Stomach (tissue), 19 donors: ENCODE measurements at places on chromosomes 11 and 22. TPM values are rescaled to one million over a fixed set of nuclear protein-coding genes. Genes with fewer than 3 reads are reported as not detected.

The BCO2 gene
- total RNA-seq, result 0.87 TPM

The CST6 gene
- not detected for total RNA-seq

- no peak overlapping the region for H3K4me3 ChIP-seq
- H3K27ac ChIP-seq, result peak overlapping the region; percentile 59
Measured at GRCh38 chr22:45201678-45202332, 38.1 kb downstream of the NUP50 start.

The ASRGL1 gene
- 82.0 TPM for total RNA-seq

GRCh38 chr11:109815500-109816150 lies 277.6 kb upstream of the ZC3H12C start:
- no peaks in the 10 kb centered on the region for H3K36me3 ChIP-seq
- no peak for DNase-seq
- H3K4me1 ChIP-seq, result no peaks in the 10 kb centered on the region
- H3K4me3 ChIP-seq, result no peak overlapping the region

The SELENOH gene
- 33.8 TPM for total RNA-seq

DNA sequence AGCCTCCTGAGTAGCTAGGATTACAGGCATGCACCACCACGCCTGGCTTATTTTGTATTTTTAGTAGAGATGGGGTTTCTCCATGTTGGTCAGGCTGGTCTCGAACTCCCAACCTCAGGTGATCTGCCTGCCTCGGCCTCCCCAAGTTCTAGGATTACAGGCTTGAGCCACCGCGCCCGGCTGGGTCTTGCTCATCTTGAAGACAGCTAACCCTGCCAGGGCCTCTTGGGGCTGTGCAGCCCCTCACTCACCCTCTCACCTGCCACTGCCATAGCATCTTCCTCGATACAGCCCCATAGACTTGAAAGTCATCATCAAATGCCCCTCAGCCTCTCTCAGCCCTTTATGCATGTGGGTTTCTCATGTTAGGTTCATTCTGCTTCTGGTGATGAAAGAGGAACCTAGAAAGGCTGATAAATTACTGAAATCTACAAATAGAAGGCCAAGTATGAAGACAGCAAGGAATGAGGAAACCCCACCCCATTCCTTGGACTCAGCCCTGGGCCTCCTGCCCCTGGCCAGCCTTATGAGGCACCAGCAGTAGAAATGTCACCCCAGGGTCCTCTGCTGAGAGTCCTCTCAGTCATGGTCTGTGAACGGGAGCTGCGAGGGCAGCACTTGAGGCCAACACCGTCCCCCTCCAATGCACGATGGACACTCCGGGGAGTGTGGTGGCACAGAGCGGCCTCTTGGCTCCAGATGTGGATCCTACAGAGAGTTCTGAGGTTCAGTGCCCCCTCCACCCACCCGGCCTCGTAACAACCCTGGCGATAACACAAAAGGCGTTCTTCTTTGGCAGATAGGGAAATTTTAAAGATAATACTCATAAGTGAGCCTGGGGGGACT lies 24.8 kb downstream of the SCGB1A1 start:
- H3K4me3 ChIP-seq, result peak overlapping the region; percentile 23
- no peaks in the 10 kb centered on the region for H3K36me3 ChIP-seq
- H3K27ac ChIP-seq, result peak overlapping the region; percentile 37

The XKR3 gene
- total RNA-seq, result not detected

GRCh38 chr11:28536504-28537267 lies 428.5 kb downstream of the METTL15 start:
- H3K27me3 ChIP-seq, result no peaks in the 10 kb centered on the region
- no peak overlapping the region for H3K4me3 ChIP-seq
- H3K36me3 ChIP-seq, result no peaks in the 10 kb centered on the region
- no peak for DNase-seq
- no peak overlapping the region for H3K27ac ChIP-seq

DNA sequence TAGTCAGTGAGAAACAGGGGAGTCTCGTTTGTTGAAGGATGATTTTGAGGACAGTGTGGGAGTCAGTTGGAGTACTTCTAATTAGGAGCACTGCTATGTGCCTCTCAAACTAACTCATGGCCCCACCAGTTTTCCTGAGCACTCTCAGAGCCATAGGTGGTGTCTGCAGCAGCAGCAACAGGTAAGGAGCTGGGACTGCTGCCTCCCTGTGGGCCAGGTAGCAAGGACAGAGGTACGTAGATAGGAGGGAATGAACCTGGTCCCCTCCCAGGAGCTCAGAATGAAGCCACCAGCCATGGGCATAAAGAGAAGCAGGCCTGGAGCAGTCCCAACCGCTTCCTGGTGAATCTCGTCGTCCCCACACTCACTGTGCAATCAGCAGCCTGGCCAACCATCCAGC lies 183.4 kb downstream of the BUD13 start:
- no peak overlapping the region for H3K27ac ChIP-seq
- DNase-seq, result no peak
- H3K4me1 ChIP-seq, result no peaks in the 10 kb centered on the region
- no peaks in the 10 kb centered on the region for H3K36me3 ChIP-seq
- no peak overlapping the region for H3K4me3 ChIP-seq
- H3K27me3 ChIP-seq, result no peaks in the 10 kb centered on the region

The SLC22A6 gene
- not detected for total RNA-seq

The POU2AF2 gene
- total RNA-seq, result not detected

DNA sequence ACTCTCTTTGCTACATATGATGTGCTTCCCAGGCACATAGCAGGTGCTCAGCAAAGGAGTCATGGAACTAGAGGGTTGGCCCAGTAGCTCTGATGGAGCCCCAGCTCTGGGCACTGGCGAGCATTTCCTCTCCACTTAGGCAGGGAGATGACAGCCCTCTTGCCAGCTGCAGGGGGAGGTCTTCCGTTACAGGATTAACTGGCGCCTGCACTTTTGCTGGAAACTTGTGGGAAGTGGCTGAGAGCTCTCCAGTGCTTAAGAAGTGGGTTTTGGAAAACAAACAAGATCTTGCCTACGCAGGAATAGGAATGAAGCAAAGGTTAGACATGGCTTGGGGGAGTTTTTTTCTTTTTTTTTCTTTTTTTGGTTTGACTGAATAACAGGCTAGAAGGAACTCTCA lies 75.5 kb downstream of the MICAL2 start:
- H3K4me3 ChIP-seq, result no peak overlapping the region
- H3K27me3 ChIP-seq, result no peaks in the 10 kb centered on the region
- H3K4me1 ChIP-seq, result no peaks in the 10 kb centered on the region

DNA sequence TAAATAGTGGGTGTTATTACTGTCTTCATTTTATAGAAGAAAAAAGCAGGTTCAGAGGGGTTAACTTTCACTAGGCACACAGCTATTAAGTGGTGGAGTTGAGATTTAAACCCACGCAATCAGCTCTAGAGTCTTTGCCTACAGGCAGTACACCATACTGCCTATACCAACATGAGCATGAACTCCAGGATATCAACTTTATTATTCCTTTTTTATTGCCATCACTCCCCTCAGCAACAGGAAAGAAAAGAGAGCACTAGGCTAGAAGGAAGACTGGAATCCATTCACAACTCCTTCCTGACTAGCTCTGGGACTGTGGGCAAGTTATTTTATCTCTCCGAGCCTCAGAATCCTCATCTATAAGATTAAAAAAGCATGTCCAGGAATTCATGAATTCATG lies 58.7 kb upstream of the FSHB start:
- no peak for DNase-seq
- H3K36me3 ChIP-seq, result no peaks in the 10 kb centered on the region
- H3K4me1 ChIP-seq, result peaks cover 69% of the 10 kb centered on the region
- no peaks in the 10 kb centered on the region for H3K27me3 ChIP-seq

GRCh38 chr11:7651700-7652099 lies 21.6 kb downstream of the CYB5R2 start:
- H3K27me3 ChIP-seq, result no peaks in the 10 kb centered on the region
- H3K4me1 ChIP-seq, result no peaks in the 10 kb centered on the region
- DNase-seq, result no peak
- H3K27ac ChIP-seq, result no peak overlapping the region
- peaks cover 92% of the 10 kb centered on the region for H3K36me3 ChIP-seq

GRCh38 chr11:112588252-112588694 lies 327.6 kb upstream of the PLET1 start:
- no peaks in the 10 kb centered on the region for H3K36me3 ChIP-seq
- DNase-seq, result peak; percentile 94
- no peak overlapping the region for H3K27ac ChIP-seq
- H3K27me3 ChIP-seq, result no peaks in the 10 kb centered on the region
- H3K4me1 ChIP-seq, result peaks cover 23% of the 10 kb centered on the region

The FXYD2 gene
- total RNA-seq, result not detected

The MRGPRX4 gene
- total RNA-seq, result not detected

The PLAAT3 gene
- not detected for total RNA-seq

DNA sequence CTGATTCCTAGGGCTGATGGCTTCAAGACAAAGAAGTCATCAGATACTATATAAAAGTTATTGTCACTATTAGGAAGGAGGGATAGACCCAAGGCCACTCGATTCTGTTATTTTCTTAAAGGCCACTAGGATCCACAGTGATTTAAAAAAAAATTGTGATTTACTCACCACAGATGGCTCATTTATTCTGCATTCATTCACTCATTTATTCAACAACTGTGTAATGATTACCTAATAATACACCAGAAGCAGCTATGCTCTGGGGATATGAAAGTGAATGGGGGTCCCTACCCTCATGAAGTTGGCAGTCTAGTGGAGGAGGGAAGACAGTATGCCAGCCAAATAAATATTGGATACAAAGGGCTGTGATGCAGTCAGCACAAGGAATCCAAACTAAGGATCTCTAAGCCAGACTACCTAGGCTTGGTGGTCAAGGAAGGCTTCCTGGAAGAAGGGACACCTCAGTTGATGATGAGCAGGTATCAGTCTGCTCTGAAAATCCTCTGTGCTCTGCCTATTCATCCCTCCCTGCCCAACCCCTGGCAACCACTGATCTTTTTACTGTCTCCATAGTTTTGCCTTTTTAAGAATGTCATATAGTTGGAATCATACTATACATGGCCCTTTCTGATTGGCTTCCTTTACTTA lies 110.5 kb downstream of the NAT10 start:
- no peak overlapping the region for H3K4me3 ChIP-seq
- no peak overlapping the region for H3K27ac ChIP-seq
- H3K4me1 ChIP-seq, result no peaks in the 10 kb centered on the region

GRCh38 chr11:94130298-94131046 lies 1.8 kb downstream of the PANX1 start:
- H3K36me3 ChIP-seq, result no peaks in the 10 kb centered on the region
- no peak for DNase-seq
- peak overlapping the region; percentile 95 for H3K27ac ChIP-seq
- H3K27me3 ChIP-seq, result no peaks in the 10 kb centered on the region

DNA sequence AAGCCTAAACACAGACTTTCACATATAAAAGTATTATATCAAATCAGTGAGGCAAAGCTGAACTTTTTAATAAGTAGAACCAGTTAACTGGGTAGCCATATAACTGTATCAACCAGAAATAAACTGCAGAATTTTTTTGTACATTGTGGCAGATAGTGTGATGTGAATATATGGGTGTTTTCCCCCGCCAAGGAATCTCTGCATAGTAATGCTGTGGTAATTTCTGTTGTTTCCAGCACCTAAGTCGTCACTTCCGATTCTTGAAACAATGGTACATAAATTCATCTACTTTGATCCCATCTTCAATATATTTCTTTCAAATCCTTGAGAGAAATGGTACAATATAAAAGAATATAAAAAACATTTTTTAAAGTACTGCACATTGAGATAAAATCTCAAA lies 39.6 kb downstream of the NARS2 start:
- DNase-seq, result no peak
- H3K27ac ChIP-seq, result no peak overlapping the region
- peaks cover 4% of the 10 kb centered on the region for H3K36me3 ChIP-seq
- H3K4me1 ChIP-seq, result peaks cover 9% of the 10 kb centered on the region
- H3K27me3 ChIP-seq, result no peaks in the 10 kb centered on the region

- no peaks in the 10 kb centered on the region for H3K27me3 ChIP-seq
- H3K27ac ChIP-seq, result no peak overlapping the region
- no peak for DNase-seq
- H3K4me3 ChIP-seq, result no peak overlapping the region
- no peaks in the 10 kb centered on the region for H3K36me3 ChIP-seq
Measured at GRCh38 chr22:38191731-38192474, 9.9 kb upstream of the MAFF start.

DNA sequence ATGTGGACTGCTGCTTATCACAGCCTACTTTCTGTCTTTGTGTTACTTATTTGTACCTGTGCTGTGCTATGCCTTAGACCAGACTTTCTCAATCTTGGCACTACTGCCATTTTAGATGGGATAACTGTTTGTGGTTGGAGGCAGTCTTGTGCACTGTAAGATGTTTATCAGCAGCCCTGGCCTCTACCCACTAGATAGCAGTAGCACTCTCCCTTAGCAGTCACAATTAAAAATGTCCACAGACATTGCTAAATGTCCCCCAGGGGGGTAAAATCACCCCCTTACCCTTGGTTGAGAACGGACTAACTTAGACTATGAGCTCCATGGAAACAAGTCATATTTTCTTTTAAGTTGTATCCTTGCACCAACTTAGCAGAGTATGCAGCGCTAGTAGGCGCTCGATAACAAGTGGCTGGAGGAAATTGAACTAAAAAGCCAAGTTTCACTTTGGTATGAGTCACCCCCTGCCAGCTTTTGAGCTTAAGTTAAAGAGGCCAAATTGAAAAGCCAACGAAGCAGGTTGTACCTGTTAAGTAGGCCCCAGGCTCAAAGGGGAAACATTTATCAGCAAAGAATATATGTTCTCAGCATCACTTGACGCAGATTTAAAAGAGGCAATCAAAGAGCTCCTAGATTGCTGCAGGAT lies 304.8 kb upstream of the SORL1-AS1 start:
- H3K27me3 ChIP-seq, result peaks cover 4% of the 10 kb centered on the region
- H3K4me1 ChIP-seq, result peaks cover 13% of the 10 kb centered on the region
- no peak for DNase-seq
- H3K27ac ChIP-seq, result no peak overlapping the region
- no peaks in the 10 kb centered on the region for H3K36me3 ChIP-seq
- no peak overlapping the region for H3K4me3 ChIP-seq

GRCh38 chr22:28894807-28895206 lies 11.4 kb downstream of the ZNRF3 start:
- H3K4me1 ChIP-seq, result peaks cover 7% of the 10 kb centered on the region
- H3K27ac ChIP-seq, result no peak overlapping the region
- no peak for DNase-seq
- no peaks in the 10 kb centered on the region for H3K36me3 ChIP-seq
- H3K27me3 ChIP-seq, result no peaks in the 10 kb centered on the region
- no peak overlapping the region for H3K4me3 ChIP-seq

GRCh38 chr11:1150116-1150515 lies 7.6 kb upstream of the MUC5AC start:
- H3K4me3 ChIP-seq, result no peak overlapping the region
- H3K27me3 ChIP-seq, result peaks cover 4% of the 10 kb centered on the region
- no peaks in the 10 kb centered on the region for H3K36me3 ChIP-seq

DNA sequence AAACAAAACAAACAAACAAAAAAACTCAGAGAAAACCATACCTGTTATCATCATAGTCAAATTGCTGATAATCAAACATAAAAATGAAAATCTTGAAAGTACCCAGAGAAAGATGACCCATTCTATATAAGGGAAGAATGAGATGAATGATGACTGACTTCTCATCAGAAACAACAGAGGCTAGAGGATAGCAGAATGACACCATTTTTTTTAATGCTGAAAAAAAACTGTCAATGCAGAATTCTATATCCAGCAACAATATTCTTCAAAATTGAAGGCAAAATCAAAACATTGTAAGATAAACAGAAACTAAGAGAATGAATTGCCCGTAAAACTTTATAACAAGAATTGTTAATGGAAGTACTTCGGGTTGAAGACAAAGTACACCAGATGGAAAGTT lies 122.1 kb downstream of the ENTHD1 start:
- H3K4me1 ChIP-seq, result no peaks in the 10 kb centered on the region
- H3K36me3 ChIP-seq, result no peaks in the 10 kb centered on the region
- no peak for DNase-seq
- no peak overlapping the region for H3K27ac ChIP-seq
- H3K27me3 ChIP-seq, result no peaks in the 10 kb centered on the region
